ENCODE measurements at places on chromosomes 12 and 14.

GRCh38 chr12:119178544-119179334 is at the start of gene HSPB8:
Gene HSPB8, plus strand, starts transcription at chr12:119178931. Its CDS starts 382 bp downstream, at chr12:119179313.
- DNase-seq = no peak

GRCh38 chr12:102439426-102440405 is 40.6 kb downstream of the IGF1 start:
- DNase-seq = no peak

DNA sequence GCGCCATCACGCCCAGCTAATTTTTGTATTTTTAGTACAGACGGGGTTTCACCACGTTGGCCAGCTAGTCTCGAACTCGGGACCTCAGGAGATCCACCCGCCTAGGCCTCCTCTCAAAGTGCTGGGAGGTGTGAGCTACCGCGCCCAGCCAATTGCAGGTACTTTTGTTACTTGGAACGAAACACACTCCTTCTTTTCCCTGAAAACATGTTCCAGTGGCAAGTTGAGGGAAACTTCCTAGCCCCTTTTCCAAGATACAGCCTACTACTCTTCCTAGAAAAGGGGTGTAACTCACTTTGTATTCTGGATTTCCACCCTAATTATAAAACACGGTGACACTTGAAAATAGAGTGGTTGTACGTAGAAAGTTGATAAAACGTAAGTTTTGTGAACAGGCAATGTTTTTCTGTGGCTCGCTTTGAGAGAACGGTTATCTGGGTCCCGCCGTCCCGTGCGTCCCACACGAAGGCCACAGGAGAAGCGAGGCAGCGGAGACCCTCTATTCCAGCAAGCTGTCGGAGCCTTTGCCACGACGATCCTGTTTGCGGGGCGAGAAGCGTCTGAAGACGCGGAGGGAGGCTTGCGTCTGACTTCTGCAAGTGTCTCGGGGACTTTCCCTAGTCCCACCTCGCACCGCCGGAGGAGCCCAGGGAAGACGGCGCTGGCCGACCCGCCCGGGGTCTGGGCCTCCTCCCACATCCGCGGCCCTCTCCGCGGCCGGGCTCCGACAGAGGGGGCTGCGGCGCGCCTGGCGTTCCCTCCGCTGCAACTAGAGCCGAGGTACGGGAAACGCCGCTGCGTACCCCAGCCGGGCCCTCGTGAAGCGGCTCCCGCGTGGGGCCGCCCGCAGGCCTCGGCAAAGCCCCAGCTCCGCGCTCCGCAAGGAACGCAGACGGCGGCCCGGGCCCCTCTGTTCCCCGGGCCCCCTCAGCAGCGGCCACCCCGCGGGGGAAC is 745 bp downstream of the CDCA4 start:
- DNase-seq = no peak

DNA sequence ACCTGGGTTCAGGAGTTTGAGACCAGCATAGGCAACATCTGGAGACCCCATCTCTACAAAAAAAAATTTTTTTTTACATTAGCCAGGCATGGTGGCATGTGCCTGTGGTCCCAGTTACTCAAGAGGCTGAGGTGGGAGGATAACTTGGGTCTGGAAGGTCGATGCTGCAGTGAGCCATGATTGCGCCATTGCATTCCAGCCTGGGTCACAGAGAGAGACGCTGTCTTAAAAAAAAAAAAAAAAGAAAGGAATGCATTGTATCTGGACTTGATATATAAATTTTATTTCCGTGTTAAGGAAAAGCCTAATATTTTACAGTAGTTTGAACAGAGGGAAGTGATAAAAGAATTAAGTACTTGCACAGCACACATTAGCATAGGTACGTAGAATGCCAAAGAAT is 97.2 kb downstream of the ZC3H14 start:
- DNase-seq = no peak

GRCh38 chr14:52926953-52927352 is 23.9 kb downstream of the FERMT2 start:
- peak; percentile 69 for DNase-seq

DNA sequence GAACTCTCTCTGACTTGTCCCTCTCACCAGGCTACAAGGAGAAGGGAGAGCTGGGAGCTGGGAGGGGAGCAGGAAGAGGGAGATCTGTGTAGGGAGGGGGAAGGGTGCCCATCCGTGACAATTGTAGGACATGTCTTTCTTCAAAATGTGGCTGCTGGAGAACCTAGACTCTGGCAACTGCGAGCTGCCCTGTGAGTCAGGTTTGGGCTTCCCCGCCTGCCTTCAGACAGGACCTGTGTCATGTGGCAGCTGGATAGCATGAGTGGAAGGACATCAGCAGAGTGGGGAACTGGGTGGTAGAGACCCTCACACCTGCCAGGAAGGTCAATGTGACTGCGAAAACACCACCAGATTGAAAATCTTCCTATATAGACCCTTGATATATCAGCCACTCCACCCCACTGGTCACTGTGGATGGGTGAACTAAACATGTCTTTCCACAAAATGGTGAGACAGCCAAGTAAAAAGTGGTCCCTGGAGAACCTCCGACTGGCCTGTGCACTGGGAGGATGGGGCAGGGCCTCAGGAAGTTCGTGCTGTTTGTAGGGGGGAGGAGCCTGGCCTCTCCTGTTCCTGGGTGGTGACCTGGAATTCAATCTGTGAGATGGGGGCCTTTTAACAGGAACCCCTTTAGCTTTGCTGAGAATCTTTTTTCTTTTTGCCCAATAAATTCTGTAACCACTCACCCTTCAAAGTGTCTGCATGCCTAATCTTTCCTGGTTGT is 62.2 kb upstream of the CAPRIN2 start:
- no peak for DNase-seq

DNA sequence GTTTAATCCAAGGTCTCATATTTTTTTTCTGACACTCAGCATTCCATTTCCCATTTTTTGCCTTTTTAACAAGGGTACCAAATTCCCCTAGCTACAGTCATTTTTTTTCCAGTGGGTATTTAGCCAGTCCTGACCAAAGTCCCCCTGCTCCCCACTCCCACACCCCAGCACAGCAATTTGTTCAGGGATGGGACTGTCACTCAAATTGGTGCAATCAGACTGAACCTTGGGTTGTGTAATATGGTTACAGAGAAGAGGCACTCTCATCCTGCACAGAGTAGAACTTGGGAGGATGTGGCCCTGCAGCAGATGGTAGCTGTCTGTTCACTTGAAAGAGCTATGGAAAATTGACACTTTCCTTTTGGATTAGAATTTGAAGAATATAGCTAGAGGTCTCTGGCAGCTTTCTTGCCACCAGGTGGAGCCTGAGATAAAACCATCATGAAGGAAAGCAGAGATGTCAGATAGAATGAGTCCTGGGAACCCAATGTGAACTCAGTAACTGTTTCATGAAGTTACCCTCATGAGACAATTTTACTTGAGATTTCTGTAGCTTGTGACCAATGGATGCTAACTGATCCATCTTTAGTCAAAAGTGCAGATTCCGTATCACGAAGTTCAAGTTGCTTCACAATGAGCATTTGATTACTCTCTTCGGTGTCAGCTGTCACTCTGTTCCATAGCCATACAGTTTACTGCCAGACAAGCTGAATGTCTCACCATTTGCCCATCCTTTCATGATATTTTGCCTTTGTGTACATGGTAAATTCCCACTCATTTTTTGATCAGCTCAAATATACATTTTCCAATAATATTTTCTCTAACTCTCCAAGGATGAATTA is 394.0 kb upstream of the SYT1 start:
- peak; percentile 51 for DNase-seq

GRCh38 chr14:103097994-103098957 is 3.8 kb downstream of the EXOC3L4 start:
- DNase-seq = no peak

- DNase-seq = no peak
Observed at GRCh38 chr12:1213205-1213604, 222.2 kb downstream of the ERC1 start.

- no peak for DNase-seq
Observed at GRCh38 chr14:103734081-103734888, 18.7 kb downstream of the ZFYVE21 start.

DNA sequence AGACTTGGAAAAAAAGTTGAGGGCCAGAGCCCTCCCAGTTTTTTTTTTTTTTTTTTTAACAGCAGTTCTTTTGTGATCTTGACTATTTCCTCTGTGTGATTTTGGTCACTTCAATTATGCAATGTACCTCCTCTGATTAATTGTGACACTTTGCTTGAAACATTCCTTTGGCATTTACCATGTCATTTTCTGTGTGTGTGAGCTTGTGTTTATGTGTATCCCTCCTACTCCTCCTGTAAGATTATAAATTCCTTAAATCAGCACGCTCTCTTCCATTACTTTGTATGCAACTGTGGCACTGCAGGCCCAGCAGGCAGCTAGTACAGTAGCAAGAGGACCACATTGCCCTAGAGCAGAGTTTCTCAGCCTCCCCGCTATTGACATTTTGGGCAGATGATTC is 33.2 kb upstream of the GALNT16 start:
- no peak for DNase-seq

DNA sequence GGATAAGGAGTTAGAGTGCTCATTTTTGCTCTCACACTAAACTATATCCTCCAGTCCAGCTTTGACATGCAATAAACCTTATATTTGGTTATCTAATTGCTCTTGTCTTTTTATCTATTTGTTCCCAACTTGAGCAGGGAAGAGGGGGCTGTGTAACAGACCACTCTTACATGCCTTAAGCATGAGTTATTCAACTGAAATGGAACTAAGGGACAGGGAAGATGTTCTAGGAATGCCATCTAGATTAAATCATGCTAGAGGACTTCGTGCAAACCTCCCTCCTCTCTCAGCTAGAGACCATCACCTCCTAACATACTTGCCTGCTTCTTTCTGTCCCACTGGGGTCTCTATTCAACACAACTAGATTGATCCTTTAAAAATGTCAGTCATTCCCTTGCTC is 20.6 kb downstream of the SPX start:
- DNase-seq = no peak

DNA sequence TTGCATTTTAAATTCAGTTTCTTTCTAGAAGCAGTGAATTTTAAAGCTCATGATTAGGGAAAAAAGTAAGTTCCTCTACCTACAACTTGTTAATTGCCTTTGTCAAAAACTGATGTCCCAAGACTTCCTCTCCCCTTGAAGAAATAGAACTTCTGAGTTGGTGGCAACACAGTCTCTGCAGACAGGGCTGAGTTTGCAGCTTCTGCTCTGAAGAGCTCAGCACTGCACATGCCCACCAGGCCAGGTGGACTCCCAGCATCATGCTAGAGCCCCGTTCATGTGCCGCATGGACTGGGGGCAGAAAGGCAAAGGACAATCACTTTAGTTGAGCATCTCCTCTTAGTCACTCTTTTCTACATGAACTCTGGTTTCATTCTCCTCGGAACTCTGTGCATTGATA is 620.1 kb downstream of the VRK1 start:
- no peak for DNase-seq

GRCh38 chr14:92425101-92425500 is 88.5 kb upstream of the RIN3 start:
- DNase-seq = no peak

DNA sequence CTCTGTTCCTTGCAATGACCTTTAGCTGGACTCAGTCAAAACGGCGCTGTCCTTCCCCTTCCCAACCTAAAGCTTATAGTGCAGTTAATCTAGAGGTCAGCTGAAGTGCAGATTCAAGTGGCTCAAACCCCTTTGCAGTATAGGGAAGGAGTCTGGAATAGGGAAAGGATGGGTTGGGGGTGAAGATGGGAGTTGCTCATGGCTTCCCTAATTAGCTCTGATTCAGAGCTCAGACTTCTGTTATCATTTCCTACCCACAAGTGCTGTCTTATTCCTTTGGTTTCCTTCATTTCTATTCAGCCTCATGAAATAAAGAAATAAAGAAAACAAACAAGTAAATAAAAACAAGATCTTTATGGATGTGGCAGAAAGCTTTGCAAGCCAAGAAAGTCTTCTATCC is 264.0 kb upstream of the HMGA2 start:
- DNase-seq = no peak

GRCh38 chr12:55741931-55742680 is 816 bp upstream of the GDF11 start:
- DNase-seq = no peak

GRCh38 chr14:103638594-103638993 is 9.6 kb downstream of the KLC1 start:
- no peak for DNase-seq

- no peak for DNase-seq
Observed at GRCh38 chr14:105409364-105409763, 10.3 kb upstream of the MTA1 start.

- DNase-seq = no peak
Observed at GRCh38 chr12:96677363-96677762, 188.0 kb downstream of the CFAP54 start.

GRCh38 chr14:26204366-26204727 is 393.5 kb downstream of the NOVA1 start:
- DNase-seq = no peak

DNA sequence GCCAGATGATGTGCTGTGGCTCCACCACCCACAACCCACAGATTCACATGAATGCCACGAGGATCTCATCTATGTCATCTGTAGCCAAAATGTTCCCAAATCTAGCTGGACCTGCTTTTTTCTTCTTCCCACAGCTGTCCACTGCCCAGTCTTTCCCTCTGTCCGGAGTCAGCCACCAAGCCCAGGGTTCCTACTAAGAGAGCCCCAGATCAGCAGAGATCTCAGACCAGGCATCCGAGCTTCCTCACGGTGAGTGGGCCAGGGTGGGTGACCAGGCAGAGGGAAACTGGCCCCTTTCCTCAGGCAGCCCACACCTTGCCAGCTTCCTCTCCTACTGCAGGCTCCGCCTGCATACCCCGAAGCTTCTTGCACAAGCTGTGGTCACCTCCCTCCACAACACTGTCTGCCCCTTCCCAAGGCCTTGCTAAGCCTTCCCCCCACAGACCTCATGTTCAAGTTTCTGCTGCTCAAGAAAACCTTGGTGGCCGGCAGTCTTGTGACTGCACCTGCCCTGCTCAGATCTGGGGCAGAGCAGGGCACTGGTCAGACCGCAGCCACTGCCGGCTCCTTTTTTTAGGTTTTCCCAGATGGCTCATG is 81.4 kb downstream of the ACTN1 start:
- no peak for DNase-seq

GRCh38 chr12:5384015-5384414 is 47.9 kb upstream of the NTF3 start:
- DNase-seq = no peak

- DNase-seq = no peak
Observed at GRCh38 chr12:65845751-65846537, 21.7 kb downstream of the HMGA2 start.

GRCh38 chr12:97912943-97913342 is 450.3 kb downstream of the RMST start:
- no peak for DNase-seq

DNA sequence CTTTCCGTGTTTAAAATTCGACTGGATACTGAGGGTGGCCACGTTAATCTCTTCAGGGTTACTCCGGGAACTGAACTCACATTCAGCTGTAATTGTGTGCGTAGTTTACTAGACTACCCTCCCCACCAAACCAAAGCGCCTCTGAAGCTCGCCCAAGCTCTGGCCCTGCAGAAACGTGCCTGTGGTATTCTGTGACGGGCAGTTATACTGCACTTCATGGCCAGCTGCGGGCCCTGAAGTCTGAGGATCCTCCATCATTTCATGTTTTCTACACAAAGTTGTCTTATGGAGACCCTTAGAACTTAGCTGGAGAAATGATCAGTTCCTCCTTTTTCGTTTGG is 688 bp downstream of the ZNF26 start:
- DNase-seq = no peak

GRCh38 chr14:99604766-99605298 is 825 bp upstream of the CCDC85C start:
- no peak for DNase-seq

Measured in NCI-H1694 treated with DMSO at 0.1 percent for 48 hours (cell line).